ENCODE measurements at places on chromosomes 5 and 9.

GRCh38 chr5:151772846-151773561, 1.2 kb downstream of the G3BP1 start:
- DNase-seq, result no peak

DNA sequence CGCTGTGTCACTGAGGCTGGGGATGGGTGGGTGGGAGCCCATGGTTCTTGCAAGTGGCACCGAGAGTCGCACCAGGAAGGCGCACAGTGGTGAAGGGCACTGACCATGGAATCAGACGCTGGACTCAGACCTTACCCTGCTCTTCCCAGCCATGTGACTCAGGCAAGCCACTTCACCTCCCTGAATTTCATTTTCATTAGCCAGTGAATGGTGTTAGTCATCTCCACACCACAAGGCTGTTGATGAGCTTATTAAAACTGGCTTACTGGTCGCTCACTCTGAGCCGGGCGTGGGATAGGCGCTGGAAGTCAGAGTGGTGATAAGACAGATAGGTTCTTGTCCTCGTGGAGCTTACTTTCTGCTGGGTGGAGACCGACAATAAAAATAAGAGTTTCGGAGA, 25.1 kb downstream of the FGF18 start:
- no peak for DNase-seq

DNA sequence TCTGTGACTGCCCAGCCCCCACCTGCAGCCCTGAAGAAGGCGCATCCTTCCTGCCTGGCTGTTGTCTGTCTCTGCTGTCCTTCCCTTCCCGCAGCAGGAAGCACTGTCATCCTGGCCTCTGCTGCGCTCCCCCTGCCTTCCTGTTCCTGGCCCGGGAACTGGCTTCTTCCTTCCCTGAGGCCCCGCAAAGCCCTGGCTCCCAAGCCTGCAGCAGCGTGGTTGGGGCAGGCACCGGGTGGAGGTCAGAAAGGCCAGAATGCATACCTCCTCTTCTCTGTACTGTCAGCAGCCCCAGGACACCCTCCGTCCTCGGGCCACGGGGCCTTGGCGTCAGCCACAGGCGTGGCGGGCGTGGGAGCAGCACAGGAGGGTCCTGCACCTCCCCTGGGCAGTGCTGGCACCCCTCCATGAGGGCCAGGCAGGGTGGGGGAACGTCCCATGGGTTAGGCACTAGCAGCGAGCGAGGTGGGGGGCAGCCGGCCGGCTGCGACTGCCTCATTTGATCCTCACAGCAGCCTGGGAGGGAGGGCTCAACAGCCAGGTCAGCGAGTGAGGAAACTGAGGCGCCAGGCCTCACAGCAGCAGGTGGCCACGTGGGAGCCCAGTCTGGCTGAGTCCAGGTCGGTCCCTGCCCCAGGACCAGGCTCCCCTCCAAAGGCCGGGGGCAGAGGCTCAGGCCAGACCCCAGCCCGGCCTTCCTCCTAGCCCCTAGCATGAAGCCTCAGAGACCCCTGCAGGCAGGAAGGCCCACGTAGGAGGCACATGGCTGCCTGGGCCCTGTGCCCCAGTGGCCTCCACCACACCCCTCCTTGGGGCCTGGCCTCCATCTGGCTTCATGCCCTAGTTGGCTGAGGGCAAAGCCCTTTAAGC, 9.4 kb downstream of the FLT4 start:
- no peak for DNase-seq

DNA sequence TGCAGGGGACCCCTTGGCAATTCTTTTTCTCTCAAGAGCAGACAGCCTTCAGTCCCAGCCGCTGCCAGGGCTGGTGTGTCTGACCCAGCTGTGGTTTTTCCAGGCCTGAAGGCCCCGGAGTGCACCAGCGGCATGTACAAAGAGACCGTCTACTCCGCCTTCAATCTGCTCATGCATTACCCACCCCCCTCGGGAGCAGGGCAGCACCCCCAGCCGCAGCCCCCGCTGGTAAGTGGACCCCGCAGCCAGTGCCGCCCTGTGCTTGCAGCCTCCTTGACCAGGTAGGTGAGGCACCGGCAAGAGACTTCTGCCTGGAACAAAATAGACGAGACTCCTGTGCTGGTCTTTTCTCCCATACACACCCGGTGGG, 1.3 kb downstream of the TCF7 start:
- DNase-seq, result no peak

GRCh38 chr9:104301755-104302154, 202.3 kb upstream of the OR13F1 start:
- DNase-seq, result no peak

DNA sequence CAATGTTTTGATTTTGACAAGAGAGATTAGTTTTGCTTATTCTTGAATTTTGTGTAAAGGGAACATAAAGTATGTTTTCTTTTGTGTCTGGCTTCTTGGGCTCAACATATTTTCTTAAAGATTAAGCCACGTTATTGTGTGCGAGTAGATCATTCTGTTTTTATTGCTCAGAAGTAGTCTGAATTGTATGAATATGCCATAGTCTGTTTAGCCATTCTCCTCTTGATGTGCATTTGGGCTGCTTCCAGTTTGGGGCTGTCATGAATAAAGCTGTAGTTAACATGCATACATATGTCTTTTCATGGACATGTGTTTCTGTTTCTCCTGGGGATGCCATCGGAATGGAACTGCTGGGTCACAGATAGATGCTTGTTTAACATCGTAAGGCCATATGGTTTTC, 198.9 kb downstream of the FANCC start:
- no peak for DNase-seq

GRCh38 chr9:133221177-133221809, 12.2 kb upstream of the OBP2B start:
- no peak for DNase-seq

DNA sequence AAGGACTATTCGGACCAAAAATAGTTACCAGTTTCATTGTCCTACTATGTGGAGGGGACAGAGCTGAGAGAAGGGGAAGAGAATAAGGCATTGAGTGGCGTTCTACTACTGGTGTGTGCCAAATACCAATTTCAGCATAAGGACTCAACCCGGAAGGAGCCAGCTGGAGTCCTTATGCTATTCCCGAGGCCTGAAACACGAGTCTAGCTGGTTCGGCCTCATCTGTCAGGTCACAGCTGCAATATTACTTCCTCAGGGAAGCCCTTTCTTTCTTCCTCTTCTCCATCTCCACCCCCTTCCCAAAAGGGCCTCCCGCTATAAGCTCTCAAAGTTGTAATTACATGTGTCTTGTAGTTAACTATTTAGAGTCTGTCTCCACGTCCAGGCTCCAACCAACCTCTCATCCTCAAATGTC, 20.5 kb upstream of the FER start:
- no peak for DNase-seq

GRCh38 chr5:180251141-180251540, 40.7 kb downstream of the MAPK9 start:
- no peak for DNase-seq

DNA sequence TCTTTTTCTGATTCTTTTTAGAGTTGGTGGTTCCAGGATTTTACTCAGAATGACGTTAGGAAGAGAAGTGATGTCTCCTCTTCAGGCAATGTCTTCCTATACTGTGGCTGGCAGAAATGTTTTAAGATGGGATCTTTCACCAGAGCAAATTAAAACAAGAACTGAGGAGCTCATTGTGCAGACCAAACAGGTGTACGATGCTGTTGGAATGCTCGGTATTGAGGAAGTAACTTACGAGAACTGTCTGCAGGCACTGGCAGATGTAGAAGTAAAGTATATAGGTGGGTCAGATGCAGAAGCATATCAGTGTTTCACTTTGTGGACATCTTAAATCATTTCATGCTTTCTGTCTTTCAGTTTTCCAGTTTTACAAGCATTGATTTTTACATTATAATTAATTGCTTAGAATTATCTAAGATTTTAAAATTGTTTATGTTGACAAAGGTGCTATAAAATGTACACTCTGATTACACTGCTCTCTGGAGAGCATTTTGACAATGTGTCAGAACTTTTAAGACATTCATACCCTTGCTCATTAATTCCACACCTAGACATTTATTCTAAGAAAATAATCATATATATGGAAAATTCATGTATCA, 36.6 kb downstream of the NLN start:
- DNase-seq, result no peak

- DNase-seq, result no peak
Measured at GRCh38 chr5:107072440-107072839, 598.3 kb downstream of the EFNA5 start.

DNA sequence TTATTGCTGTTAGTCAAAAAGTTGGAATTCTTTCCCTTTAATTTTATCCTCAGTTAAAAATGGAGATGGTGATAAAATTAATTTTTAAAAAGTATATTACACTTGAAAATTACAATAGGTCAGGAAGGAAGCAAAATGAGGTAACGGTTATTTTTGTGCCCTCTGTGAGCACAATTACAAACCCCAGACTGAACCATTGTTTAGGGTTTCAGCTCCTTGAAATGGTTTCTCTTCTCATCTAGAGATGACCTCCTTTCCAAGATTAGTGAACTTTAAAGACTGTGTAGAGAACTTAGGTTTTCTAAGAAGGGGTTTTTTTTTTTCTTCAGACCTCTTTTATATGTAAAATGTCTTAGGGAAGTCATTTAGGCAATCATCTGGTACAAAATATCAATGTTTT, 126.2 kb upstream of the CHD1 start:
- DNase-seq, result no peak

DNA sequence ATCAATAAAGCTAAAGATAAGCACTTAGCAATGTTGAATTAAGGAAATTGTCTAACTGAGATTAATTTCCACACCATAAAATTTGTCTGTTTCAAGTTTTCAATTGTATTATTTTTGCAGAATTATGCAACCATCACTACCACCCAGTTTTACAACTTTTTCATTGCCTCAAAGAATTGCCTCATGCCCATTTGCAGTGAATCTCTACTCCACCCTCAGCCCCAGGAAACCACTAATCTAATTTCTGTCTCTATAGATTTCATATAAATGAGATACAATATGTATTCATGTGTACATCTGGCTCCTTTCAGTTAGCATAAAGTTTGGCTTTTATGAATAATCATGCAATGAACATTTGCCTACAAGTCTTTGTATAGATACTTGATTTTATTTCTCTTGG, 72.9 kb downstream of the PTCD2 start:
- no peak for DNase-seq

- no peak for DNase-seq
Measured at GRCh38 chr5:72600391-72600981, 93.3 kb upstream of the ZNF366 start.

GRCh38 chr9:110050925-110051355, 157.0 kb downstream of the C9orf152 start:
- DNase-seq, result no peak

- no peak for DNase-seq
Measured at GRCh38 chr5:116861666-116862065, 287.0 kb upstream of the SEMA6A start.
